Activated effector memory CD4-positive, alpha-beta T cell treated with Interleukin-2 at 50 U/mL for 16 hours (primary cell): ENCODE measurements at places on chromosomes 13 and 19.

GRCh38 chr19:38213911-38214625 lies 10.0 kb downstream of the DPF1 start:
- peak; percentile 12 for DNase-seq

- DNase-seq, result no peak
Measured at GRCh38 chr13:62292714-62293480, 877.2 kb upstream of the PCDH20 start.

DNA sequence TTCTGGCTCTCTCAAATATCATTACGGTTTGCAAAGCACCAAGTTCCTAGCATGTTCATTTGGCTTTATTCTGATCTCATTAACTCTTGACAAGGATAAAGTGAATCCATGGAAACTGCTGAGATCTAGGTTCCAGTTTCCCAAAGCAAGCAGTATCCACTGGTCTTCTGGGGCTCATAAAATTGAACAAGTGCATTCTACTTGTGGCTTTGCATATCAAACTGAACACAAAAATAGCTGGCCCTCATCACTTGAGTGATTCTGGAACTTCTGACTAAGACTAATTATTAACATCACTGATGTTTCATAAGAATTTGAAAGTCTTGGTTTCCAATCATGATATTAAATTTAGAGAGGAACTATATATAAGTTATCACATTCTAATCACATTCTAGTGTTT lies 6.3 kb upstream of the KCTD12 start:
- DNase-seq, result no peak

DNA sequence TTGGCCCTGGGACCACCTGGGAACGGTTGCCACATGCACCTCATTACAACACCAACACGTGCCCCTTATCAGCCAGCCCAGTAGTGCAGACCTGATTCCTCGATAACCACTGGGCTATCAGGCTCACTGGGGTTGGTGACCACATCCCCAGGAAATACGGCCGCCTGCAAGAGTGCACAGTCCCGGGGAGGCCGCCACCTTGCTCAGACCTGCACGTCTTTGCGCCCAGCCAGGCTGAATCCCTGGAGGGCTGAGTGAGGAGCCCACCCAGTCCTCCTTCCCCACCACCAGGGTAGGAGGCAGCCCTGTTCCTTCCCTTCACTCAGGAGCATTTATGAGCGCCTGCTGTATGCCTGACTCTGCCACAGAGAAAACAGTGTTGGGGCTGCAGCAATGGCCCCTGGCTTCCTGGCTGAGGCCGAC lies 67.8 kb downstream of the CEBPG start:
- no peak for DNase-seq

DNA sequence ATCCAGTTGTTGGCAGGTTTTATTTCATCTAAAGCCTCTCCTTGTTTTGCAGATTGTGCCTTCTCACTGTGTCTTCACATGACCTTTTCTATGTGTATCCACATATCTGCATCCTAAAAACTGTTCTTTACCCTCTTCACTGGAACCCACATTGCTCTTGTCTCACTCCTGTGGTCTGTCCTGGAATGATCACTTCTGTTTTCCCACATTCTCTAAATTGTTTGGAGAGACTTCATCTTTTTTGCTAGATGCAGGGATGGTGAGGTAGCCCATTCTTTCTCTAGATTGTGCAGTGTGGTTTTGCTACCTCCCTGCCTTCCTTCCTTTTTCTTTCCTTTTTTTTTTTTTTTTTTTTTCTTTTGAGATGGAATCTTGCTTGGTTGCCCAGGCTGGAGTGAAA lies 608.6 kb upstream of the MIR17HG start:
- no peak for DNase-seq

- no peak for DNase-seq
Measured at GRCh38 chr13:47794963-47795362, 206.1 kb downstream of the SUCLA2 start.

DNA sequence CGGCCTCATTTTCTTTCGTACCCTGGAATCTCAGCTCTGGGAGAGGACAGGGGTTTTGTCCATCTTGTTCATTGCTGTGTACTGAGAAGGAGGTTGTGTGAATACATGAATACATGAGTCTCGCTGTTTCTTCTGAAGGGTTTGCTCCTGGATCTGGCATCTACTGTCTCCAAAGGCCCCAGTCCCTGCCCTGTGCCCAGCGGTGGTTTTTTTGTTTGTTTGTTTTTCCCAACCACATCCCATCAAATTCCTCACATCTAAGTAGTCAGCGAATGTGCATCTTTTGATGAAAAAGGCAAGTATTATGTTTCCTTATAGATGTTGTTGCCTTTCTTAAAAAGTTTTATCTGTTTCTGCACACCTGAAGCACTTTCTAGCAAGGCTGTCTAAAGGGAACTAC lies 12.5 kb downstream of the DCAF15 start:
- no peak for DNase-seq

DNA sequence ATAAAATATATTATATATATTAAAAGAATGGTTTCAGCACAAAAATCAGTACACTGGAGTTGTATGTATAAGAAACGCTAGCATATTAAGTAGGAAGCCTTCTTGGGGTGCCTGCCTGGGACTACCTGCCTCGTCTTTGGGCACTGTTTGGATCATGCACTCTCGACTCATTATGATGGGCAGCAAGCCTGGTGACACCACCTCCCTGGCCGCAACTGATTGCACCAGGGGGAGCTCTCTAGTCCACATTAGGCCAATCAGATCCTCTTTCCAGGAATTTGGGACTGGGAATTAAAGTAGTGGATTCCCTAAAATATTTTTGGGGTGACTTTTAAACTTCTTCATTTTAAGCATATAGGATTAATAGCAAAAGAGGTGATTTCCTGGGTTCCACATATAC lies 56.0 kb upstream of the RGCC start:
- DNase-seq, result no peak

- no peak for DNase-seq
Measured at GRCh38 chr13:71611292-71611691, 255.7 kb downstream of the DACH1 start.

GRCh38 chr13:32501064-32501463 lies 37.5 kb downstream of the N4BP2L2 start:
- DNase-seq, result no peak

DNA sequence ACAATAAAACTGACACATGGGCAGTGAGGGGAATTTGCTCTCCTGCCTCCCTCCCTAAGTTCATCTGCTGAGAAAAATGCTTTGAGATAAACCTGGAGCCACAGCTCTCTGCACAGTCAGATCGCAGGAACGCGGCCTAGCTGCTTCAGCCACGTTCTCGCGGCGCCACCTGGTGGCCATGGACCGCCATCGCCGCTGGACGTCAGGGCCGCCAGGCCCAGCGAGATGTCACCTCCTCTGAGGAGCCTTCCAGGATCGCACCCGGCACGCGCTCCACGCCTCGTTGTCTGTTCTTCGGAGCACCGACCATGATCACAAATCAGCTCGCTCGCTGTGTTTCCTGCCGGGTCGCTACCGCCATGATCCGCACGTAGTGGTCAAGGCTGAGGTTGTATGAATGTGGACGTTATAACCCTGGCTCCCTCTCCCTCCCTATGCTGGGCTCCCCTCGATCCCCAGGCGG lies 20.6 kb upstream of the USP29 start:
- peak; percentile 10 for DNase-seq

GRCh38 chr19:10763411-10763810 lies 45.5 kb downstream of the DNM2 start:
- no peak for DNase-seq

GRCh38 chr13:78594456-78594975 lies 8.8 kb downstream of the POU4F1 start:
- no peak for DNase-seq

- DNase-seq, result no peak
Measured at GRCh38 chr13:40496035-40496810, 170.2 kb downstream of the FOXO1 start.

DNA sequence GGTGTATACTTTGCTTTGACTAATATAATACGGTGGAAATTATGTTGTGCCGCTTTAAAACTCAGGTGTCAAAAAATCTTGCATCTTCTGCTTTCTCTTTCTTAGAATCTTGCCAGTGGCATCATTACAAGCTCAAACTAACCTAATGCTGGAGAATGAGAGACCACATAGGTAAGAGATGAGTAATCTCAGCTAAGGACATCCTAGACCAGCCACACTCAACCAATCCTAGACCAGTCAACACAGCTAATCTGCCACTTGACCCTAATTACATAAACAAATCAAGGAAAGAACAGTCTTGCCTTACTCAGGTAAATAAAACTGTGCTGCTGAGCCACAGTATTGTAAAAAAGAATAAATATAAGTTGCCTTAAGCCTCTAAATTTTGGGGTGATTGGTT lies 1323.9 kb upstream of the SPRY2 start:
- DNase-seq, result no peak

DNA sequence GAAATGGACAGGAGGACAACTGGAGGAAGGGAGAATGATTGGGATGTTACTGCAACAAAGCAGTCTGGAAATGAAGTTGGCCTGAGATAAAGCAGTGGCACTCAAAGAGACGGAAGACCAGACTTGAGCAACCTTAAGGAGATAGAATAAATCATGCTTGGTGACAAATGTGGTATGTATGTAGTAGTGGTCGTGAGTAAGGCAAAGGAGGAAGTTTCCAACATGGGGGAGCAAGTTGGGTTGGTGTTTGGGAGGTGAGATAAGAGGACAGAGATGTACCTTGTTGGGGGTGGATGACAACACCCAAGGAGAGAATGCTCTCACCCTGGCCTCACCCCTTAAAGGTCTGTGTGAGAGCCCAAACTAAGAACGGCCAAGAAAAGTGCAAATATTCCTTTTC lies 420.5 kb downstream of the DIAPH3 start:
- no peak for DNase-seq

DNA sequence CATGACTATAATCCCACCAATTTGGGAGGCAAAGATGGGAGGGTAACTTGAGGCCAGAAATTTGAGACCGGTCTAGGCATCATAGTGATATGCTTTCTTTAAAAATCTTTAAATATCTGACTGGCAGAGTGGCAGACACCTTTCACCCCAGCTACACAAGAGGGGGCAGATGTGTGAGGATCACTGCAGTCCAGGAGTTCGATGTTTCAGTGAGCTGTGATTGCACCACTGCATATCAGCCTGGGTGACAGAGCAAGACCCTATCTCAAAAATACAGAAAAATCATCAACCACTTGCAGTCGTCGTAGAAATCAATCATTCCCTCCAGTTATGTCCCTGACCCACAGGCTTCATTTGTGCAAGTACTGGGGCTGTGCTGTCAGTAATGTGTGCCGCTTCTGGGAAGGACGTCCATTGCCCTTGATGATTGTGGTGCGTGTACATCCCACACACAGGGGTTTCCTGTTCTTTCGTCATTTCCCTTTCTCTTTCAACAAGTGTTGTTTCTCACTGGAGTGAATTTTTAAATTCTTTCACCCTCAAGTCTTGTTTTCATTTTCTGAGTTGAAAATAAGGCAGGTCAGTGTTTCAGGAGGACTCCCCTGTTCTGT lies 1.4 kb downstream of the LGALS14 start:
- no peak for DNase-seq

- no peak for DNase-seq
Measured at GRCh38 chr13:112229445-112229844, 146.7 kb upstream of the SPACA7 start.

DNA sequence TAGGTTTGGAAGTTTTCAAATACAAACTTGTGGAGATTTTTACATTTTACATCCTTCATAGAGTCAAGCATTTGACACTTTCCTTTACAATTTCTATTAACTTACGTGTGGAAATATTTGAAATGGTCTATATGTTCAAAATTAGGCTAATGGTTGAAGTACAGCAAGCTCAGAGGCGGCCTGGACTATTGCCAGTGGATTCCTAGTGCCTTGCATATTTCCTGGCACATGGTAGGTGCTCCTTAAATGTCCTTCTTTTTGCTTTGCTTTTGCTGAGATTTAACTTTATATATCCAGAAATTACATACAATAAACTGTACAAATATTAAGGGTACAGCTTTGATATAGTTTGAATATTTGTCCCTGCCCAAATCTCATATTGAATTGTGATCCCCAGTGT lies 93.9 kb downstream of the UBL3 start:
- DNase-seq, result no peak

- no peak for DNase-seq
Measured at GRCh38 chr13:76677043-76677442, 209.2 kb downstream of the KCTD12 start.

DNA sequence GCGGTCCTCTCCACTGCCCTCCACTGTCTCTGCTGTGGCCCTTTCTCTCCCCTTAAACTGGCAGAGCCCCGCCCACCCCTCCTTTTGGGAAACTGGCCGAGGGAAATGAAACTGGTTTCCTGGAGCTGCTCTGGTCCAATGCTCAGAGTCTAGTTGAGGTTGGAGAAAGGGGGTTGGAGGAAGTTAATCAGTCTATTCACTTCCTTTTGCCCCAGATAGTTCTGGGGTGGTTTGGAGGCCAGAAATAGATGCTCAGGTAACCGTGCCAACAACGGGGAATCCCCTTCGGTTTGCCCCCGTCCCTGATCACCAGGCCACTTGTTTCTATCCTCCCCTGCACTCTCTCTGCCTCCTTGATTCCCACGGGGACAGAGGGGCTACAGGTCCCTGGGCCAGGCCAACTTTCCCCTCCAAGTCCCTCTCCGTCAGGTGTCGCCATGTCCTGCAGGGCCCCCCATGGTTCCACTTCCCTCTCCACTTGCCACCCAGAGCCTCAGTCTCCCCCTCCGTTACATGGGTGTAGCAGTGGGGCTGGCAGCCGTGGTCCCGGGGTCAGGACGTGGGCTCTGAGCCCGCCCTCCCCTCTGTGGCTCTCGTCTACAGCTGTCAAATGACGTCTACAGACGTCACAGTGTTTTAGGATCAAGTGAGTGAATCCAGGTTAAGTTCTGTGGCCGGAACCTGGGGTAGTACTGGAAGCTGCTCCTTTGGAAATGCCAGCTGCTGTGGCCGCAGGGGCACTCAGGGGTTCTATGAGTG lies at the start of gene IL4I1:
Gene IL4I1 (minus strand): TSS at position 25 of the 759 bp plus-strand sequence. CDS start 727 bp downstream, outside the sequence.
- peak; percentile 51 for DNase-seq

GRCh38 chr13:108911807-108912206 lies 282.4 kb downstream of the MYO16 start:
- DNase-seq, result no peak

GRCh38 chr19:8504171-8504570 lies 1.7 kb upstream of the PRAM1 start:
- DNase-seq, result no peak

DNA sequence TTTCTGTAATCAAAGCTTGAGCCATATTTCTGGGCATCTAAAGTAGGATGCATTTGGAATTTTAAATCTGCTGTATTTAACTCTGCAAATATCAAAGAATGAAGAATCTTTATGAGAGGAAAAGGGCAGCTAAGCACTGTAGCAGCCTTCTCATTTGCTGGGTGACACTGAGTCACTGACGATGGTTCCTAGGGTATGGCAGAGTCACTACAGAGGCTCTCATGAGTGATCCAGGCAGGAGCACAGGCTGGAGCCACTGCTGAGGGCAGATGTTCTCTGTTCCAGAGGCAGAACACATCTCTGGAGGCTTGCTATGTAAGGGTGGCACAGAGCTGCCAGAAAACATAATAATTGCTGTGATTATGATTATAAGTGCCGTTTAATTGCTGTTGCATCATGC lies 340.7 kb upstream of the HTR2A start:
- DNase-seq, result no peak

DNA sequence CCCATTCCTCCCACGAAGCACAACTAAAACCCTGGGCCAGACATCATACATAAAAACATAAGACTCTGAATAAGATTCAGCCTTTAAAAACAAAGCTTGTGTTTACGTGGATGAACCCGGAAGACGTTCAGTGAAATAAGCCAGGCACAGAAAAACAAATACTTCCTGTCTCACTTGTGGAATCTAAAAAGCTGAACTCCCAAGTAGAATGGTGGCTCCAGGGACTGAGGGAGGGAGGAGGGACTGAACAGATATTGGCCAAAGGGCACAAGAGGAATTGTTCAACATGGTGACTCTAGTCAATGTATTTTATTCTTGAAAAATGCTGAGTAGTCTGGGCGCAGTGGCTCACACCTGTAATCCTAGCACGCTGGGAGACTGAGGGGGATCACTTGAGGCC lies 35.7 kb upstream of the TPM4 start:
- no peak for DNase-seq

GRCh38 chr13:70520275-70521036 lies 412.2 kb upstream of the KLHL1 start:
- no peak for DNase-seq
